ENCODE measurements at places on chromosomes 4 and X.

- no peak for DNase-seq
These were observed 656.3 kb downstream of the RPA4 start for GRCh38 chrX:97539970-97540519.

- DNase-seq, result no peak
These were observed 9.6 kb downstream of the SLC25A5 start for GRCh38 chrX:119477812-119478232.

DNA sequence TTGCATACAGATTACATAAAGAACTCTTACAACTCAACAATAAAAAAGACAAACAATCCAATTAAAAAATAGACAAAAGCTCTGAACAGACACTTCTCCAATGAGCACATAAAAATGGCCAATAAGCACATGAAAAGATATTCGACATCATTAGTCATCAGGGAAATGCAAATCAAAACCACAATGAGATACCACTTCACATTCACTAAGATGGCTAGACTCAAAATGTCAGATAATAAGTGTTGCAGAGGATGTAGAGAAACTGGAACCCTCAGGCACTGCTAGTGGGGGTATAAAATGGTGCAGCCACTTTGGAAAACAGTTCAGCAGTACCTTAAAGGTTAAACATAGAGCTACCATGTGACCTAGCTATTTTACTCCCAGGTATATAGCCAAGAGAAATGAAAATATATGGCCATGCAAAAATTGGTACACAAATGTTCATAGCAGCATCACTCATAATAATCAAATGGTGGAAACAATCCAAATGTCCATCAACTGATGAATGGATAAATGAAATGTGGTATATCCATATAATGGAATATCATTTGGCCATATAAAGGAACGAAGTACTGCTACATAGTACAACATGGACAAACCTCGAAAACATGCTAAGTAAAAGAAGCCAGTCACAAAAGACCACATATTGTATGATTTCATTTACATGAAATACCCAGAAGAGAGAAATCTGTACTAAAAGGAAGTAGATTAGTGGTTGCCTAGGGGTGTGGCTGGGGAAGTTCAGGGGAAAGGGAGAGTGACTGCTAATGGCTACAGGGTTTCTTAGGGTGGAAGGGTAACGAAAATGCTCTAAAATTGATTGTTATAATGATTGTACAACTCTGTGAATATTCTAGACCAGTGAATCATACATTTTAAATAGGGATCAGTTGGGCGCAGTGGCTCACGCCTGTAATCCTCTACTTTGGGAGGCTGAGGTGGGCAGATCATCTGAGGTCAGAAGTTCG lies 29.4 kb downstream of the SASH3 start:
- no peak for DNase-seq

GRCh38 chrX:76183289-76184049 lies 10.6 kb downstream of the PBDC1 start:
- no peak for DNase-seq

DNA sequence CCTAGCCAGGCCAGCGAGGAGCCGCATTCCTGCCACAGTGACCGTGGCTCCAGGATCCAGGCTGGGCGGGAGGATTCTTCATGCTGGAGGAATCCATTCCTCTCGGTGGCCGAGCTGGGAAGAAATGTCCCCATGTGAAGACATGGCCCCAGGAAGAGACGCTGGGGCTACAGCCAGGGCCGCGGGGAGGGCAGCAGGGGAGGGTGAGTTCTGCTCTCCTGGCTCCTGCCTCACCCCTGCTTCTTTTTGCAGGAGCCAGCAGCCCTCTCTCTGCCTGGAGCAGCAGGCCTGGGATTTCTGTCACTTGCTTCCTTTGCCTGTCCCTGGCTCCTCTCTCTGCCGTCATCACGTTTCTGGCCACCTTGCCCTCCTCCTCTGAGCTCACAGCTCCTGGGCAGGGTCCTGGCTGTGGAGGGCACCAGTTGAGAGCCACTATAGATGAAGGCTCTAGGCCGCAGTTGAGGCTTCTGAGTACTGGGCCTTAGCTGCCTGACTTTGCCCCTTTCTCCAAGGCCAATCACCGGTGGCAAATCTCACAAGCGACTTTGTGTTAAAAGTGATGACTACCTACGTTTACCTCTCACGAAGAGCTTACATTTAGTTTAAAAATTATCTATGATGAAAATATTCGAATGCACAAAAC lies 48.3 kb downstream of the ENPP6 start:
- no peak for DNase-seq

Data from left colon (tissue), 2 donors.